Adipocyte (in vitro differentiated cells): ENCODE measurements at places on chromosomes 2 and 18.

DNA sequence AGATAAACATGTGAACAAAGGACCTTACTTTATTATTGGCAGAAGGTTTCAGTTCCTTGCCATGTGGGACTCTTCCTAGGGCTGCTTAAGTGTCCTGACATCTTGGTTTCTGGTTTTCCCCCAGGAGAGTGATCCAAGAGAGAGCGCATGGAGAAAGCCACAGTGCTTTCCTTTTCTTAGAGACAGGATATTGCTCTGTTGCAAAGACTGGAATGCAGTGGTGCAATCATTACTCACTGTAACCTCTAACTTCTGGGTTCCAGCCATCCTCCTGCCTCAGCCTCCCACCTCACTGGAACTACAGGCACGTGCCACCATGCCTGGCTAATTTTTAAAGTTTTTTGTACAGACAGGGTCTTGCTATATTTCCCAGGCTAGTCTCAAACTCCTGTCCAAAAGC lies 38.1 kb upstream of the TCF7L1 start:
- DNase-seq, result no peak

DNA sequence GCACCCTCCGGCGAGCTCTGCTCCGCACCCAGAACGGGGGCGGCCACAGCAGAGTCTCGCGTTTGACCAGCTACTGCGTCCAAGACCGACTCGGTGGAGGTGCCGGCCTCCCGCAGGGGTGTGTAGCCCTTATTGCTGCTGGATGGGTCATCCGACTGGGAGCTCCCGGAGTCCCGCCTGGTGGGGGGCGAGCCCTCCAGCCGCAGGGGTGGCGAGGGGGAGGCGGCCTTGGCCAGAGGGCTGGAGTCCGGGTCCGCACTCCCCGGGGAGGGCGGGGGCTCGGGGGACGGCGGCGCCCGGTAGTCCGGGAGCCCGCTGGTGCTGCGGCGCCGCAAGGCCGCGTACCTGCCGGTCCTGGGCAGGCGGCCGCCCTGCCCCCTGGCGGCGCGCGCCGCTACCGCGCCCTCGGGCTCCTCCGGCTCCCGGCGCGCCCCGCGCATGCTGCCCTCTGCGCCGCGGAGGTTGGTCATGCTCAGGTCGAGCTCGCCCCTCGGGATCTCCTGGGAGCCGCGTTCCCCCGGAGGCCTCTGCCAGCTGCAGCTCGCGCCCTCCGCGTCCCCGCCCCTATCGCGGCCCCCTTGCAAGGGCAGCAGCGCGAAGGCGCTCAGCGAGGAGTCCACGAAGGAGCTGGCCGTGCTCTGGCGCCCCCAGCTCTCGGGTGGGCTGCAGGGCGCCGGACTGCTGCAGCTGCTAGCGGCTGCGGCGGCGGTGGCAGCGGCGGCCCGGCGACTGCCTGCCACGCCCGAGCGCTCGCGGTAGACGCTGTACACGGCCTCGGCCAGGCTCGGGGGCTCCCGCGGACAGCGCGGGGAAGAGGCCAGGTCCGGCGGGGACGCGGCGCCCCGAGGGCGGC lies 4.8 kb downstream of the TMEM200C start:
- no peak for DNase-seq

DNA sequence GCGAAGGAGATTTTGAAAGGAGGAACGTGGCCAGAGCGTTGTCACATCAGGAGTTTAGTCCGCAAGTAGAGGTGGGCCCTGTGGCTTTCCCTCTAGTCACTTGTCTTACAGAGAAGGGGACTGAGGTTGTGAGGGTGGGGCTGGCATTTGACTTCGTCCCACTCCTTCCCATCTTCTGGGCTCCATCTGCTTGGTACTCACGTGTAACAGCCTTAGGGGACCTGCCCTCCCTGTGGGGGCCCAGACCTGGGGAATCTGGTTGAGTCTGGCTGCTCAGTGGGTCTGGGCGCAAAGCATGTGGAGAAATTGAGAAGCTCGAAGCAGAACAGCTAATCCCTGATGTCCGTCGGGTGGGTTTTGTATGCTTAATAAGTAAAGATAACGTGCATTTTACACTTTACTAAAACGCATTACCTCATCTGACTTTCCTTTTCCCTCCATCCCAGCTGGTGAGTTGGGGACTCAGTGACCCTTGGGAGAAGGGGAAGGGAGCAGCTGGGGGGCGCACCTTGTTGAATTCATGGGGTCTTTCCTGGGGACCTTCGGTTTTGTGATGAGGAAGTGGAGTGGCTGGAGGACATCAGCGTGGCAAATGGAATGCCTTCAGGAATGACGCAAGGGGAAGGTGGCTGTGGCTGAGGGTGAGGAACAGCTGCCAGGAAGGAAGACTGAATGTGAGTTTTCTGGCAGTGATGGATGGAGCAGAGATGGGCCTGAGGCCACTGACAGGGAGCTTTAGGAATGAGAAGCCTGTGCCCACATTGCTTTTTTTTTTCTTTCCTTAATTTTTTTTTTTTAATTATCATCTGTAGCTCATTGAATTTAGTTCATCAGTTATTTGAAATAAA lies 44.8 kb downstream of the ASAP2 start:
- DNase-seq, result peak; percentile 84

DNA sequence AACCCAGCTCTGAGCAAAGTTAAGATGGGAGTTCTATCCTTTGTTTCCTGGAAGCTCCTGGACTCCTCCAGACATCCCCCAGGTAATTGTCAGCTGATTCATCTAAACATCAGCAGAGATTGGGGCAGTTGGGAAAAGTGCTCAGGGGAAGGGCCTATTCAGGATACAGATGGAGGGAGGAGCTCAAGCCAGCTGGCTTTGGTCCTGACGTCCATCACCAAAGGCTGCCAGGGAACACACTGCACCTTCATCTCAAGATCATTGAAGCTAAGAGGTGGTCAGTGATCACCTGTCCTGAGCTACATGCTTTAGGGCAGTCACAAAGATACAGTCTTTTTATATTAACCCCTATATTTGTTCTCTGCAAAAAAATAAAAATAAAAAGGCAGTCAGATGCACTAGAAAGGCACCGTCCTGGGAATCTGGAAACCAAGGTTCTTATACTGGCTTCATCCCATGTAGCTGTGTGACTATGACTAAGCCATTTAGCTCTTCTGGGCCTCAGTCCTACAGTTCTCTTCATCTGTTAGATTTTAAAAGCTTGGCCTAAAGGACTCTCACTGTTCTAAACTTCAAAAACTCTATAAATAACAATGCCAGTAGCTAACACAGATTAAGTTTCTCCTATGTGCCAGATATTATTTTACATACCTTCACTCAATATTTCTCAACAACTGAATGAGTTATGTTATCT lies 446.5 kb downstream of the BCL11A start:
- DNase-seq, result no peak

GRCh38 chr2:203579730-203580129 lies 44.6 kb upstream of the RAPH1 start:
- DNase-seq, result no peak

GRCh38 chr18:55136258-55136657 lies 177.0 kb upstream of the CCDC68 start:
- no peak for DNase-seq

- no peak for DNase-seq
These were observed 125.5 kb upstream of the REV1 start for GRCh38 chr2:99615247-99615771.

DNA sequence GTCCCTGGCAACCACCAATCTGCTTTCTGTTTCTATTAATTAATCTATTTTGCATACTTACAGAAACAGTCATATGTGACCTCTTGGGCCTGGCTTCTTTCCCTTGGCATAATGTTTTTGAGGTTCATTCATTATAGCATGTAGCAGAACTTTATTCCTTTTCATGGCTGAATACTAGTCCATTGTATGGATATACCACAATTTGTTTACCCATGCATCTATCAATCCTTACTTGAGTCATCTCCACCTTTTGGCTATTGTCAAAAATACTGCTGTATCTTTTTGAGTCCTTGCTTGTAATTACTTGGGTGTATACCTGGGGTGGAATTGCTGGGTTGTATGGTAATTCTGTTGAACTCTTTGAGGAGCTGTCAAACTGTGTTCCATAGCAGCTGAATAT lies 126.8 kb downstream of the CTIF start:
- DNase-seq, result no peak

DNA sequence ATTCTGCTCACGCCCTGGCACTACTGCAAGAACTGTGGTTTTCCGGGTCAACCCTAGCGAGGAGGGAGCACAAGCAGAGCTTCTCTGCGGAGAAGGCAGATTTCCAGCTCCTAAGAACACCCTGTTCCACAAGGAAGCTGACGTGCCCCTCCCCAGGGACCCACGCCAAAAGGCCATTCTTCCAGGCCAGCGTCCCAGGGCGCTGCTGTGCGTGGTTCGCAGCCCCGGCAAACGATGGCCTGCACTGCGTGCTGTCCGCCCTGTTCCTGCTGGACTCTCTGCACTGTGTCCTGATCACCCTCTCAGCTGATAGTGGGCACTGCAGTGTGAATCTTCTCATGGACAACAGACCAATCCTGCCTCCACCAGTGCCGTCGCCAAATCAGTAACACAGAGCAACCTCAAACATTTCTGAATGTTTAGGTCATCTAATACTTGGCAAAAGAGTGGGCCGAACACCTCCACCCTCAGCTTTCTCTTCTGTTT lies 49.1 kb downstream of the ADI1 start:
- DNase-seq, result peak; percentile 40

DNA sequence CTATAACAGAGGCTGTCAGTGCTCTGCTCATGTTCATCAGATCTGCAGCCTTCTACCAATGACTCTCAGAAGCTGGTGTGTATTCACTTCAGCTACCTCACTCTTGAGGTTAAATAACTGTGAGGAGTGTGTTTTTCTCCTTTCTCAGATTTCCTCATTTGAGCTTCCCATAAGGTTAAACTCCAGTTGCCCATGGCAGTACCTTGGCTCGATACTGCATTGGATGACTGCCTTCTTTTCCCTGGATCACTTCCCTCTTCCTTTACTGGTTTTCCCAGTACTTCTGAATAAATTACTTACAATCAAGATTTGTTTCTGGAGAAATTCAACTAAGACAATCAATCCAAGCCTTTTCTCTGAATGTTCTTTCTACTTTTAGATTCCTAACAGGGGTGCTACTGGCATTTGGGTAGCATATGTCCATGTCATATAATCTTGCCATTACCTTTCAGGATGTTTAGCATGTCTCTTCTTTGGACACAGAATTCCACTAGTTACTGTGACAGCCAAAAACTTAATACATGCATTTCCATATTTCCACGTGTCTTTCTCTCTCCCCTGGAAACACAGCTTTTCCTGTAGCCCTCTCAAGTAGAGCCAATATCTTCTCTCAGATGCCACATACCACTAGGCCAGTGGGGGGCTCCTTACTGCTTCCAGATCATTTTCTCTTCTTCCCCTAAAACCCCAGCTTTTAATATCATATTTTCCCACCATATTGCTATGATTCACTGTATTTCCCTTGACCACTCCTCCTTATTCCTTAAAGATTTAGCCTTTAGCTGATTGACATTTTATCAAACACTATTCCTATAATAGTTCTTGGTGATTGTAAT lies 15.0 kb upstream of the SPOPL start:
- no peak for DNase-seq
